ENCODE measurements at places on chromosomes 3 and 15. TPM values are rescaled to one million over a fixed set of nuclear protein-coding genes. Genes with fewer than 3 reads are reported as not detected.

GRCh38 chr15:68559345-68560310 is 19.2 kb upstream of the CORO2B start:
- DNase-seq, result peak; percentile 66
- no peaks in the 10 kb centered on the region for H3K4me1 ChIP-seq
- no peaks in the 10 kb centered on the region for H3K36me3 ChIP-seq
- peak overlapping the region; percentile 48 for H3K4me3 ChIP-seq

- H3K27ac ChIP-seq, result no peak overlapping the region
- no peaks in the 10 kb centered on the region for H3K27me3 ChIP-seq
- peaks cover 9% of the 10 kb centered on the region for H3K4me1 ChIP-seq
- no peaks in the 10 kb centered on the region for H3K36me3 ChIP-seq
Measured at GRCh38 chr3:23739536-23739935, 66.2 kb upstream of the UBE2E1 start.

DNA sequence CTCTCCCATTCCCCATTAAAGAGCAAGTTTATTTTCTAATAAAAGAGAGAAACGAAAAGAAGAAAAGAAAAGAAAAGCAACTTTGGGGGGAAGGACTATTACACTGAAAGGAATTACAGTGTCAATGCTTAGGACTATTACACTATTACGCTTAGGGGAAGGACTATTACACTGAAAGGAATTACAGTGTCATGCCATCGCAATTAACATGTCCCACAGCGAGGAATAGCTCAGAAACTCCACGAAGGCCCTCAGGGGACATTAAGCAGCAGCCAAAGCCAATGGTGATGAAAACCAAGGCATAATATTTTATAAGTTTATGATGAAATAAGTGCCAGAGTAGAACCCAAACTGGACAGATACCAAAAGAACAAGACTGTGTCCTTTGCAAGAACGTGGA is 22.1 kb upstream of the DET1 start:
- H3K27ac ChIP-seq, result no peak overlapping the region
- no peaks in the 10 kb centered on the region for H3K27me3 ChIP-seq
- no peaks in the 10 kb centered on the region for H3K36me3 ChIP-seq
- DNase-seq, result no peak
- H3K4me3 ChIP-seq, result no peak overlapping the region

DNA sequence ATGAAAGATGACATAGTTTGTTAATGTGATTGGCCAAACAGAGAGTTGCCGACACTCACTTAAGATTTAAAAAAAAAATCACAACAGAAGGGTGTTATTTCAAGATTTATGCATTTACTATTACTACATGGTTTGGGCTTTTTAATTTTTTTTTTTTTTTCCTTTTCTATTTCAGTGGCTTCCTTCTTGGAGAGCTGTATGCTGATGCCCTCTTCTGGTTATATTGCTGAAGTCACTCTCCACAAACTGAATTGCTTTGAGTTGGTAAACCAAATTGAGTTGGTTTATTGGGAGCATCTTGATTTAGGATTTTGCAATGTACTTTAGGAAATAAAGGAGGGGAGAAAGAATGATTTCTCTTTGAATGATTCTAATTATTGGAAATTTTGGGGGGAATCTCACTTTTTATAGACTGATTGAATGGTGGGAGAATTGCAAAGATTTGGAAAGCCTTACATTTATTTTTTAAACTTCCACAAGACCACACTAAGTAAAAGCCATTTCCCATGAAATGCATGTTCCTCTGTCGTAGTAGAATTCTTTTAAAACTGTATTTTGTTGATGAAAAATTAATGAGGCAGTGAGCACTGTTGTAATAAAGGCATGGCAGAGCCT is 186.6 kb upstream of the FEZF2 start:
- no peaks in the 10 kb centered on the region for H3K36me3 ChIP-seq
- H3K4me1 ChIP-seq, result no peaks in the 10 kb centered on the region
- no peak overlapping the region for H3K27ac ChIP-seq
- H3K4me3 ChIP-seq, result no peak overlapping the region
- no peak for DNase-seq
- no peaks in the 10 kb centered on the region for H3K27me3 ChIP-seq

- no peak overlapping the region for H3K4me3 ChIP-seq
- H3K4me1 ChIP-seq, result no peaks in the 10 kb centered on the region
- no peaks in the 10 kb centered on the region for H3K36me3 ChIP-seq
- H3K27ac ChIP-seq, result no peak overlapping the region
- DNase-seq, result no peak
Measured at GRCh38 chr15:54424171-54424570, 445.9 kb downstream of the UNC13C start.

DNA sequence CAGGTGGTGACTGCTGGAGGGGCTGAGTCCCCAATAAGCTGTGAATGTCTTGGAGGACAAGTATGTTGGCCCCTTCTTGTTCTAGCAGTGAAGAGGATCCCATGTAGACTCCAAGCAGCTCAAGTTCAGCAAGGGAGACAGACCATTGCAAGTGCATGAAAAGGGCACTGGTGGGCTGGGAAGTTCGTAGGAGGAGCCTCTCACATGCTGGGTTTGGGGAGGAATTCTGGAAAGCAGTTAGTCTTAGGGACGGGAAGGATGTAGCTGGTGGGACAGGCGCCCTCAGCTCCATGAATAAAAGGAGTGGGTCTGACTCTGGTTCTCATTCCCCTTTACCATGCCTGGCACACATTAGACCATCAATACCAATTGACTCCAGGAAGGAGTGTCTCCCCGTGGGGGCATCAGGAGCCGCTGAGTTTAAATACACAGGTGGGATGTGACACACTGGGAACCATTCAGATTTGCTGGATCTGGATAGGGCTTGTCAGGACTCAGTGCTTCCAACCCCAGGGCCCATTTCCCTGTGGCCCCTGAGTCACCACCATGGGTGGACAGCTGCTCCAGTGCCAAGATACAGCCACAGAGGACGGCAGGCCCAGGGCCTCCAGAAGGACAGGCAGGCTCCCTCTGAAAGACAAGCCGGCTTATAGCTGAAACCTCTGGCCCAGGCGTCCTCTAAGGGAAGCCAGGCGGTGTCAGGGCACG is 552 bp upstream of the XYLB start:
- peak; percentile 9 for DNase-seq
- H3K36me3 ChIP-seq, result no peaks in the 10 kb centered on the region
- H3K4me3 ChIP-seq, result peak overlapping the region; percentile 75
- H3K4me1 ChIP-seq, result peaks cover 9% of the 10 kb centered on the region
- no peak overlapping the region for H3K27ac ChIP-seq
- no peaks in the 10 kb centered on the region for H3K27me3 ChIP-seq

DNA sequence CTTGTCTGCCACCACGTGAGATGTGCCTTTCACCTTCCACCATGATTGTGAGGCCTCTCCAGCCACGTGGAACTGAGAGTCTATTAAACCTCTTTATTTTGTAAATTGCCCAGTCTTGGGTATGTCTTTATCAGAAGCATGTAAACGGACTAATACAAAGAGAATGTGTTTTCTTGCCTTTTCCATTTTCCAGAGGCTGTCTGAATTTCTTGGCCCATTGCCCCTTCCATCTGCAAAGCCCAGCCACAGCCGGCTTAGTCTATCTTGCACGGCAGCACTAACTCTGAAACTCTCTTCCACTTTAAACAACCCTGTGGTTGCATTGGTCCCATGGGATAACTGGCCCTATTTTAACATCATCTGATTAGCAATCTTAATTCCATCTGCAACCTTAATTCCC is 215.3 kb downstream of the LRTM1 start:
- no peaks in the 10 kb centered on the region for H3K27me3 ChIP-seq
- H3K27ac ChIP-seq, result no peak overlapping the region
- H3K4me1 ChIP-seq, result no peaks in the 10 kb centered on the region
- no peaks in the 10 kb centered on the region for H3K36me3 ChIP-seq
- no peak for DNase-seq
- H3K4me3 ChIP-seq, result no peak overlapping the region

- H3K4me1 ChIP-seq, result no peaks in the 10 kb centered on the region
- H3K36me3 ChIP-seq, result no peaks in the 10 kb centered on the region
- H3K27ac ChIP-seq, result no peak overlapping the region
- H3K27me3 ChIP-seq, result no peaks in the 10 kb centered on the region
- no peak for DNase-seq
Measured at GRCh38 chr3:117226932-117227331, 517.4 kb downstream of the TUSC7 start.

- H3K27ac ChIP-seq, result peak overlapping the region; percentile 29
- no peak overlapping the region for H3K4me3 ChIP-seq
- no peak for DNase-seq
- peaks cover 36% of the 10 kb centered on the region for H3K4me1 ChIP-seq
- H3K27me3 ChIP-seq, result no peaks in the 10 kb centered on the region
Measured at GRCh38 chr3:37770336-37770735, 91.3 kb upstream of the CTDSPL start.

- H3K27ac ChIP-seq, result no peak overlapping the region
- no peak for DNase-seq
- H3K4me1 ChIP-seq, result peaks cover 47% of the 10 kb centered on the region
Measured at GRCh38 chr3:11197484-11197883, 43.2 kb downstream of the HRH1 start.

DNA sequence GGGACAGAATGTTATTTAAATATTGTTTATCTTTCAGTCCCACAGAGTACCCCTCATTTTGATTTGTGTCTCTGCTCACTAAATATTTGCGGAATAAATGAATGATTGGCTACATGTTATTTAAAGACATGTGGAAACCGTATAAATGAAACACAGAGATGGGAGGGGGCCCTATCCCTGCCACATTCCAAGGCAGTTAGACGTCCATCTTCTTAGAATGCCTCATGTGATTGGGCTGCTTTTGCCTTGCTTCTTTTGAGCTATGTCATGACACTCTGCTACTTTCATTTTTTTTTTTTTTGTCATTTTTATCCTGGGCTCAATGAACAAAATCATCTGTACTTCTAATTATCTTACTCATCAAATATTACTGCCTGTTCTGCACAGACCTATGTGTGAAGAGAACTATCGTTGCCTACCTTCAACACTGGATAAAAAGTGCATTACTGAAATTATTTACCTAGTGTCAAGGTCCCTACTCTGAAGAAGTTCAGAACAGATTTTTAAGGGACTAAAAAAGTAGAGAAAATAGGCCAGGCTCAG is 83.9 kb upstream of the FAM98B start:
- H3K27ac ChIP-seq, result no peak overlapping the region
- H3K4me3 ChIP-seq, result no peak overlapping the region
- no peaks in the 10 kb centered on the region for H3K36me3 ChIP-seq
- DNase-seq, result no peak
- H3K4me1 ChIP-seq, result peaks cover 15% of the 10 kb centered on the region
- H3K27me3 ChIP-seq, result no peaks in the 10 kb centered on the region

GRCh38 chr3:197953881-197954280 is 3.9 kb downstream of the RPL35A start:
- no peak overlapping the region for H3K4me3 ChIP-seq
- no peaks in the 10 kb centered on the region for H3K27me3 ChIP-seq
- H3K4me1 ChIP-seq, result no peaks in the 10 kb centered on the region
- H3K36me3 ChIP-seq, result peaks cover 62% of the 10 kb centered on the region
- no peak overlapping the region for H3K27ac ChIP-seq

- H3K4me3 ChIP-seq, result no peak overlapping the region
- no peak overlapping the region for H3K27ac ChIP-seq
- no peaks in the 10 kb centered on the region for H3K36me3 ChIP-seq
- no peaks in the 10 kb centered on the region for H3K27me3 ChIP-seq
- H3K4me1 ChIP-seq, result peaks cover 7% of the 10 kb centered on the region
Measured at GRCh38 chr3:23085261-23085660, 117.9 kb upstream of the UBE2E2 start.

DNA sequence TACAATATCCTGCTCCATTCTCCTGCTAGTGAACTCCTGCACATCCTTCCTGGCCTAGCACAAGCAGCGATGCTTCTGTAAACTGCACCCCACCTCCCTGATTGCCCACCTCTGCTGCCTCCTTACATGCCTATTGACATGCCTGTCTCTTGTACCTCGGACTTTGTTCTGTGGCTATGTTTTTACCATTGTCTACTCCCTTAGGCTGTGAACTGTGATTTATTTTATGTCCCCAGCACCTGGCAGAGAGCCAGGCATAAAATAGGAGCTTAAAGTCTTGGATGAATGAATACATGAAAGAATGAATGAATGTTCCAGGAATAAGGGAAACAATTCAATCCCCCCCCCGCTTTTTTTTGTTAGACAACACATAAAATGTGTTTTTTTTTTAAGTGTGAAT is 210.0 kb downstream of the MYRIP start:
- H3K27me3 ChIP-seq, result no peaks in the 10 kb centered on the region
- H3K27ac ChIP-seq, result no peak overlapping the region
- no peaks in the 10 kb centered on the region for H3K4me1 ChIP-seq

GRCh38 chr3:62378921-62379320 is 5.6 kb upstream of the FEZF2 start:
- no peak overlapping the region for H3K27ac ChIP-seq
- no peak overlapping the region for H3K4me3 ChIP-seq
- DNase-seq, result no peak
- H3K27me3 ChIP-seq, result peaks cover 84% of the 10 kb centered on the region
- no peaks in the 10 kb centered on the region for H3K36me3 ChIP-seq

- H3K27ac ChIP-seq, result peak overlapping the region; percentile 48
- no peaks in the 10 kb centered on the region for H3K36me3 ChIP-seq
- H3K4me3 ChIP-seq, result no peak overlapping the region
Measured at GRCh38 chr15:81091889-81092558, 42.0 kb upstream of the CFAP161 start.

DNA sequence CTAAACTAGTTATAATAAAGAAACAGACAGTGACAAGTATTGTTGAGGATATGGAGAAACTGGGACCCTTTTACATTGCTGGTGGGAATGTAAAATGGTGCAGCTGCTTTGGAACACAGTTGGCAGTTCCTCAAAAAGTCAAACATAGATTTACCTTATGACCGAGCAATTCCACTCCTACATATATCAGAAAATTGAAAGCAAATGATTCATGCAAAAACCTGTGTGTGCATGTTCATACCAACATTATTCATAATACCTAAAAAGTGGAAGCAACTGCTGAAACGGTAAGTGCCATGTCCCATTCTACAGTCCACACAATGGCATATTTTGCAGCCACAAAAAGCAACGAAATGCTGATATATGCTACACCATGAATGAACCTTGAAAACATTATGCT is 12.2 kb upstream of the SEC61A1 start:
- H3K4me3 ChIP-seq, result no peak overlapping the region
- no peaks in the 10 kb centered on the region for H3K36me3 ChIP-seq
- no peak overlapping the region for H3K27ac ChIP-seq
- H3K27me3 ChIP-seq, result no peaks in the 10 kb centered on the region
- no peak for DNase-seq
- no peaks in the 10 kb centered on the region for H3K4me1 ChIP-seq

DNA sequence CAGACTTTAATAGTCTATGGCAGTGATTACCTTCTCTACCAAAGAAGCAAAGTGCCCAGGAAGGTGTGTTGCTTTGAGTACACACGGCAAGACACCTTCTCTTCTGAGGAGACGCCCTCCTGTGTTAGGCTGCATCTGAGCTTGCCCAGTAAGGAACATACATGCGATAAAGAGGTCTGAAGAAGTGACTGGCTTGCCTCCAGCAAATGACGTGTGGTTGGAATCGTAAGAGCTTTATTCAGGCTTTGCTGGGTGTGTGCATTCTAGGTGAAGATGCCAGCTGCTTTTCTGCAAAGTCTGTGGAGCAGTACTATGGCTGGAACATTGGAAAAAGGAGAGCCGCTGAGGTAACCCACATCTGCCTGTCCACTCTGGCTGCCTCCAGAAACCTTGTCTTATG is 22.4 kb downstream of the MAP6D1 start:
- no peaks in the 10 kb centered on the region for H3K27me3 ChIP-seq
- no peak overlapping the region for H3K27ac ChIP-seq
- DNase-seq, result no peak
- no peak overlapping the region for H3K4me3 ChIP-seq
- H3K4me1 ChIP-seq, result no peaks in the 10 kb centered on the region
- H3K36me3 ChIP-seq, result peaks cover 12% of the 10 kb centered on the region

Gene IMPG2
- 0.20 TPM for total RNA-seq

Gene EFCAB12
- 2.2 TPM for total RNA-seq

Gene SAMMSON
- total RNA-seq, result 2.1 TPM

Gene GALNT15
- 746 TPM for total RNA-seq

Gene TMED3
- 26.3 TPM for total RNA-seq

Gene TMEM158
- total RNA-seq, result 3.8 TPM
